ENCODE measurements at places on chromosomes 6 and 20. TPM values are rescaled to one million over a fixed set of nuclear protein-coding genes. Genes with fewer than 3 reads are reported as not detected.

The PRRT1 gene
- 3.6 TPM for total RNA-seq

The MPC1 gene
- 36.7 TPM for total RNA-seq

The DIDO1 gene
- total RNA-seq = 45.8 TPM

The PREX1 gene
- 40.9 TPM for total RNA-seq

The TFAP2D gene
- total RNA-seq = not detected

The RBM24 gene
- 6.1 TPM for total RNA-seq

DNA sequence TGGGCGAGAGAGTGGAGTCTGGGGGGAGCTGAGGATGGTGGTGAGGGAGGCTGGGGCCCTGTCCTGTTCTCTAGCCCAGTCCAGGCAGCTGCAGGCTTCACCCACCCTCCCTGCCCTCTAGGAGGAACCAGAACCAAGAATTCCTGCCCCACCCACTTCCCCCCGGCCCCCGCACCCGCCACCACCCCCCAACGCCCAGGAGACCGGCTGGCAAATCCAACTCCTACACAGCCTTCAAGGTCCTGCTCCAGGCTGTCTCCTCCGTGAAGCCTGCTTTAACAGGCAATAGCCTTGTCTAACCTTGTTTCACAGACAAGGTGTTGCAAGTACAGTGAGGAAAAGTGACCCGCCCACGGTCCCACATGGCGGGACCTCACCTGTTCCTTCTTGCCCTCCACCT is 2.4 kb downstream of the SPDEF start:
- no peak overlapping the region for H3K27ac ChIP-seq
- no peaks in the 10 kb centered on the region for H3K36me3 ChIP-seq
- H3K4me3 ChIP-seq = no peak overlapping the region
- no peak for DNase-seq
- H3K27me3 ChIP-seq = no peaks in the 10 kb centered on the region

GRCh38 chr6:20411953-20412681 is 10.4 kb downstream of the E2F3 start:
- H3K36me3 ChIP-seq = no peaks in the 10 kb centered on the region
- no peak for DNase-seq
- peak overlapping the region; percentile 33 for H3K27ac ChIP-seq
- H3K4me3 ChIP-seq = no peak overlapping the region
- no peaks in the 10 kb centered on the region for H3K27me3 ChIP-seq
- H3K4me1 ChIP-seq = no peaks in the 10 kb centered on the region

DNA sequence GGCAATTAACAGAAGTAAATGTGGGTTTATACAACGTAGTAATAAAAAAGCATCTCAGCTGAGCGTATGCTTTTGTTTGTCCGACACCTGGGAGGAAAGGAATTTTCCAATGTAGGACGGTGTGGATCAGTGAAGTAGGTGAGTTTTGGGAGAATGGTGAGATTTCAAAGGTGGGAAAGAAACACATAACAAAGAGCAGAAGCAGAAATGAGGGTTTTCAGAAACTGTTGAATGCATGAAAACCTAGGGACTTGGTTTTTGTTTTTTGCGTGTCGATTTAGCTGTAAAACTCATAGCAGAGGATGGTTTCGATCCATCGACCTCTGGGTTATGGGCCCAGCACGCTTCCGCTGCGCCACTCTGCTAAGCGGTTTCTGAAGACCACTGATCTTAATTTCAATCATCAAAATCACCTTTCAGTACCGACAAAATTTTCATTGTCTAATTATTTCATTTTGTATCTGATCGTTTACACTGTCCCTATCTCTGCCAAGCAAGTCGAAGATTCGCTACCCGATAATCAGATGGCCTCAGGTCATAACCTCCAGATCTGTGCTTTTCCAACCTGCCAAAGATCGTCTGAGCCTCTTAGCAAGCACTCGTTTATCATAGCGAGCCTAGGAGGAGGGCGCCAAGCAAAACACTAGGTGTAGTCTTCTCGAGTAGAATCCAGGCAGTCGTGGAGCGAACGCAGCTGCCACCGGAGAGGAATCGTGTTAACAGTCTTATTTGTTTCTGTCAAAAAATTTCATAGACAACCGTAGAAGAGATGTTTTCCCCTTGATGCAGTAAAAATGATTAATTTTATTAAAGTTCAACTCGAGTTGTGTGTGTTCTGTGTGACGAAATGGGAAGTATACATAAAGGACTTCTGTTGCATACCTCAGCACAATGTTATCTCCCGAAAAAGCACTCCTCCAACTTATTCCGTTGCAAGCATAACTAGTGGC is 20.9 kb upstream of the POM121L2 start:
- H3K36me3 ChIP-seq = no peaks in the 10 kb centered on the region
- DNase-seq = no peak
- no peak overlapping the region for H3K27ac ChIP-seq
- H3K4me3 ChIP-seq = no peak overlapping the region
- peaks cover 1% of the 10 kb centered on the region for H3K4me1 ChIP-seq

DNA sequence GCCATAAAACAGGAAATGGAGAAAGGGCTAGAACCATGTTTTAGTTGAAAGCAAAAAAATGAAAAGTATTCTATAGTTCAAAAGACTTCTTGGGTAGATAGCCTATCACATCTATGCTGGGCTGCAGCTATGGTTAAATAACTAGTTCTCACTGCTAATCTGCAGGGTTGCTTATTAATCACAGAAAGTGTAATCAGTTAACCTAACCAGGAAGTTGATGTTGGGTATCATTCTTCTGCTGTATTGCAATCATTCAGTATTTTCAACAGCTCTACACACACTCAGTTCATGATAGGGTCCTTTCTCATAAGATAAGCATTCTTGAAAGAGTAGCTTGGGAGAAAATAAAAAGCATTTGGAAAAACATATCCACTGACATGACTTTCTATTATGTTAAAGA is 135.2 kb upstream of the TCF21 start:
- H3K27me3 ChIP-seq = no peaks in the 10 kb centered on the region
- no peaks in the 10 kb centered on the region for H3K36me3 ChIP-seq
- DNase-seq = no peak
- peaks cover 14% of the 10 kb centered on the region for H3K4me1 ChIP-seq
- no peak overlapping the region for H3K27ac ChIP-seq

DNA sequence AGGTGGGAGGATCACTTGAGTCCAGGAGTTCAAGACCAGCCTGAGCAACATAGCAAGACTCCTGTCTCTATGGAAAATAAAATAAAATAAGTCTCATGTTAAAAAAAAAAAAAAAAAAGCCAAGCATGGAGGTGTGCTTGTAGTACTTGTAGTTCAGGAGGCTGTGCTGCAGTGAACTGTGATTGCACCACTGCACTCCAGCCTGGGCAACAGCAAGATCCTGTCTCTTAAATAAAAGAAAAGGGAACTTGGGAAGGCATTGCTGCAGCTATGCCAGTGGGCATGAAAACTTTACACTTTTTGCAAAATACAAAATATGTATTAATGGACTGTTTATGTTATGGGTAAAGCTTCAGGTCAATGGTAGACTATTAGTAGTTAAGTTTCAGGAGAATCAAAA is 37.5 kb upstream of the REV3L start:
- no peaks in the 10 kb centered on the region for H3K27me3 ChIP-seq
- peaks cover 3% of the 10 kb centered on the region for H3K4me1 ChIP-seq
- no peak overlapping the region for H3K4me3 ChIP-seq
- no peak overlapping the region for H3K27ac ChIP-seq

DNA sequence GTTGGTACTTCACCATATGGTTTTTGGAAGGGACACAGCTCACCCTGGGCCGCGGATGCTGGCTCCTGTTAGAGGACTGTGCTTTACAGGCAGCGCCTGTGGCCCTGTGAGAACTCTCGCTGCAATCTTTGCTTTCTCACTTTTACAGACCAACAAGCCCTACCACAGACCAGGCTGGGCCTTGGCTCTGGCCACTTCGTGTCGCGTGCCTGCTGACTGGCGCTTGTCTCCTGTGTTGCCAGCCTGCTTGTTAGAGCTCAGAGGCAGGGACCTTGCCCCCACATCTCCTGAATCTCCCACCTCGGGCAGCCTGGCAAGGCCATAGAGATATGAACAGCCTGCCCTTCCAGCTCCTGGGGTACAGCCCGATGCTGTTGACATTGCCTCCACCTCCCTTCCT is 56.1 kb downstream of the SYNJ2 start:
- no peaks in the 10 kb centered on the region for H3K27me3 ChIP-seq
- peaks cover 6% of the 10 kb centered on the region for H3K4me1 ChIP-seq
- H3K27ac ChIP-seq = peak overlapping the region; percentile 62
- H3K4me3 ChIP-seq = no peak overlapping the region
- peak; percentile 64 for DNase-seq

DNA sequence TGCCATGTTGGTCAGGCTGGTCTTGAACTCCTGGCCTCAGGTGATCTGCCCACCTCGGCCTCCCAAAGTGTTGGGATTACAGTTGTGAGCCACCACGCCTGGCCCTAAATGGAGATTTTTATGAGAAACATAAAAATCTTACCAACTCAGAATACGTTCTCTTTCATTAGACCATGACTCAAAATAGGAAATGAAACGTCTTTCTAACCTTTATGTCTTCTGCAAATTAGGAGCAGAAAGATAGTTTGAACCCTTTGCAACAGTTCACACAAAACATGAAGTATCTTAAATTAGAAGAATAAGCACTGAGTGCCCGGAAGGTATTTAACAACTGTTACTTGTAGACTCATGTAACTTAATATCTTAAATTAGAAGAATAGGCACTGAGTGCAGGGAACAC is 48.3 kb downstream of the AHI1 start:
- no peak overlapping the region for H3K27ac ChIP-seq
- no peak overlapping the region for H3K4me3 ChIP-seq
- H3K27me3 ChIP-seq = no peaks in the 10 kb centered on the region
- no peak for DNase-seq

DNA sequence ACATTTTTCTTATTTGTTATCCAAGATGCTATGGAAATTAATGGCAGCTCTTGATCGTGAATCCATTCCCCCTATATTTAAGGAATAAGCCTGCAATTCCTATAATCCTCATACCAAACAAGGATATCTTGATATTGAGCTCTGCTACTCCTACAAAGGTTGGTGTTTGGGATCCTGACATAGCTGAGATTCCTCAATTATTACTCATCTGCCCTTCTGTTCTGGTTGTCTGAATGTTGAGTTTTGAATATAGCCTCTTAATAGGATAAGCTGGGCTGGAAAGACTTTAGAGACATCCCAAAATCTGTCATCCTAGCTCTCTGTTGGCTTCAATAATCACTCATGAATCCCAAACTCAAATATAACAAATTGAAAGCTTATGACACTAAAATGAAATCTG is 49.9 kb downstream of the CLIC5 start:
- no peak overlapping the region for H3K4me3 ChIP-seq
- H3K27me3 ChIP-seq = peaks cover 2% of the 10 kb centered on the region
- no peak for DNase-seq
- H3K27ac ChIP-seq = no peak overlapping the region
- H3K4me1 ChIP-seq = no peaks in the 10 kb centered on the region

DNA sequence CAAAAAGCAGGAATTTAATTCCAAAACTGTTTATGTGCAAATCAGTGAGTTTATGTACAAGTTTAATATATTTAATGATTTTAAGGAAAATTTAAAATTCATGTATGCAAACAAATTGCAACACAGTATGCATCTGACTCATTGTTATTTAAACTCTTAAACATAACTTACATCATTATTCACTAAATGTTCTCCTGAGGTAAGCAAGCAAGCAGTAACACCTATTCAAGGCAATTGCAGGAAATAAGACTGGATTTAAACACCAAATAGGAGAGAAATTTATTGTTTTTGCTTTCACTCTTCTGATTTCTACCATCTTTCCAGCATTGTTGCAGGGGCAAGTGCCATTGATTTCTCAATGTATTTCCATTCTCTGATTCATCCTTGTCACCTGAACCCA is 239.5 kb downstream of the TFAP2A start:
- no peaks in the 10 kb centered on the region for H3K27me3 ChIP-seq
- no peaks in the 10 kb centered on the region for H3K4me1 ChIP-seq
- no peaks in the 10 kb centered on the region for H3K36me3 ChIP-seq

DNA sequence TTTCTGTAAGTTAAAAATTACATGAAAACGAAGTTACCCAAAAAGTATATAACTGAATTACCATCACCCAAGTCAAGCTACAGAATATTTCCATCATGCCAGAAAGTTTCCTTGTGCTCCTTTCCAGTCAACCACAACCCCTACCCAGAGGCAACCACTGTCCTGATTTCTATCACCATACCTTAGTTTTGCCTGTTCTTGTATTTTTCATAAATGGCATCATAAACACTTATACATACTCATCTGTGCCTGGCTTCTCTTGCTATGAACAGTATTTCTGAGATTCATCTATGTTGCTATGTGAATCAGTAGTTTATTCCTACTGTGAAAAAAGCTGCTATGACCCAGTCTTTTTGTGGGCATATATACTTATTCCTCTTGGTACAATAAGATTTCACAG is 7.4 kb downstream of the FKBP5 start:
- no peak overlapping the region for H3K4me3 ChIP-seq
- no peak for DNase-seq
- no peaks in the 10 kb centered on the region for H3K27me3 ChIP-seq
- H3K4me1 ChIP-seq = no peaks in the 10 kb centered on the region
- H3K36me3 ChIP-seq = no peaks in the 10 kb centered on the region

DNA sequence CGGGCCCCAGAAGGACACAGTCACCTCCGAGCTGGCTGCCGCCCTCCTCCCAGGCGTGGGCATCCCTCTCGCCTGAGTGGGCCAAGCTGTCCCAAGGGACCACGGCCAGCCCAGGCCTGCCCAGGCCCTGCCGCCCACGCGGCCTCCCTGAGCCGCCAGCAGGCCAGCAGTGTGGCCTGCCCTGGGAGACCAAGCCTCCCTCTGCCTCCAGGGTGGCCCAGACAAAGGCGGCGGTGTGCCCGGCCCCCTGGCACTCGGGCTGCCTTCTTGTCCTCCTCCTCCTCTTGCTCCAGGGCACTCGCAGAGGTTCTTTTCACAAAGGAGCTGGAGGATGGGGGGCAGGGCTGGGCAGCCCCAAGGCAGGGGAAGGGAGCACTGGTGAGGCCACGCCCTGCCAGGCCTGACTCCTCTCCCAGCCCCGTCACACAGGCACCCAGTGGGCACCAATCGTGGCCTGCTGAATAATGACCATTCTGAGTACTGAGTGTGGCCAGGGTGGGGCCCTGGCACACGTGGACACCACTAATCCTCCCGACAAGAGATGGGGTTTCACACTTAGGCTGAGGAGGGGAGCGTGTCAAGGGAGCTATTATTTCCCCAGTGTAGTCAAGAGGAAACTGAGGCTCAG is 25.3 kb downstream of the NOL4L start:
- H3K27ac ChIP-seq = no peak overlapping the region
- no peak overlapping the region for H3K4me3 ChIP-seq
- no peaks in the 10 kb centered on the region for H3K4me1 ChIP-seq

- no peaks in the 10 kb centered on the region for H3K27me3 ChIP-seq
- H3K4me3 ChIP-seq = no peak overlapping the region
- no peak overlapping the region for H3K27ac ChIP-seq
- no peaks in the 10 kb centered on the region for H3K4me1 ChIP-seq
- no peaks in the 10 kb centered on the region for H3K36me3 ChIP-seq
Measured at GRCh38 chr6:114276783-114277182, 66.0 kb downstream of the HS3ST5 start.

GRCh38 chr6:13511913-13512717 is 24.7 kb upstream of the GFOD1 start:
- no peaks in the 10 kb centered on the region for H3K36me3 ChIP-seq
- no peaks in the 10 kb centered on the region for H3K27me3 ChIP-seq
- H3K4me1 ChIP-seq = no peaks in the 10 kb centered on the region

- no peaks in the 10 kb centered on the region for H3K36me3 ChIP-seq
- H3K4me1 ChIP-seq = no peaks in the 10 kb centered on the region
- H3K27ac ChIP-seq = no peak overlapping the region
- no peak overlapping the region for H3K4me3 ChIP-seq
- DNase-seq = no peak
Measured at GRCh38 chr6:36301085-36301658, 31.3 kb downstream of the PNPLA1 start.

Data from aorta (tissue), 5 donors.